Urinary bladder (tissue), 4 donors: ENCODE measurements at places on chromosomes 2 and 18. TPM values are rescaled to one million over a fixed set of nuclear protein-coding genes. Genes with fewer than 3 reads are reported as not detected.

Gene CCDC141
- 0.20 TPM for polyA plus RNA-seq

GRCh38 chr18:35506024-35506712 is 8.4 kb upstream of the INO80C start:
- no peak for DNase-seq

Gene TEKT4
- not detected for polyA plus RNA-seq

- no peak for DNase-seq
These were observed 1215.2 kb upstream of the TMEFF2 start for GRCh38 chr2:193409951-193410350.

GRCh38 chr18:44733069-44733753 is 52.5 kb downstream of the SETBP1 start:
- DNase-seq, result no peak

- DNase-seq, result no peak
These were observed 87.3 kb downstream of the INHBB start for GRCh38 chr2:120432976-120433815.

DNA sequence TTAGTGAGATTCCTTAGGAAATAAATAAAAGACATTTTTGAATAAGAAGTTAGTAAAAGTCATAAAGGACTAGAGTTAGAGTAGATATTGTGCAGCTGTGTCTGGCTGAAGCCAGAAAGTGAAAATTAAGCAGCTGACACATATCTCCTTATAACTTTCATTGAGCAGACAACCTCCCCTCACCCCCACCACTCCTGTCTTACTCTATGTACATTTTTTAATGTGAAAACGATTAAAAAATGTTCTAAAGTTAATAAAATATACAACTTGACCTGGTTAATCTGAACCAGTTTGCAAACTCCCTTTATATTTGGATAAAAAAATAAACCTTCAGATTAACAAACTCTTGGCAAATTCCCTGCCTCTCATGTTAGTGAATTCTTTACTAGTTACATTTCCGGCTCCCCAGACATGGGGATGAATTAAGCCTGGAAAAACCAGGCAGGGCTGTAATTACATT is 462.8 kb downstream of the MEIS1 start:
- peak; percentile 76 for DNase-seq

- DNase-seq, result no peak
These were observed 71.3 kb upstream of the ZNF521 start for GRCh38 chr18:25423267-25423666.

DNA sequence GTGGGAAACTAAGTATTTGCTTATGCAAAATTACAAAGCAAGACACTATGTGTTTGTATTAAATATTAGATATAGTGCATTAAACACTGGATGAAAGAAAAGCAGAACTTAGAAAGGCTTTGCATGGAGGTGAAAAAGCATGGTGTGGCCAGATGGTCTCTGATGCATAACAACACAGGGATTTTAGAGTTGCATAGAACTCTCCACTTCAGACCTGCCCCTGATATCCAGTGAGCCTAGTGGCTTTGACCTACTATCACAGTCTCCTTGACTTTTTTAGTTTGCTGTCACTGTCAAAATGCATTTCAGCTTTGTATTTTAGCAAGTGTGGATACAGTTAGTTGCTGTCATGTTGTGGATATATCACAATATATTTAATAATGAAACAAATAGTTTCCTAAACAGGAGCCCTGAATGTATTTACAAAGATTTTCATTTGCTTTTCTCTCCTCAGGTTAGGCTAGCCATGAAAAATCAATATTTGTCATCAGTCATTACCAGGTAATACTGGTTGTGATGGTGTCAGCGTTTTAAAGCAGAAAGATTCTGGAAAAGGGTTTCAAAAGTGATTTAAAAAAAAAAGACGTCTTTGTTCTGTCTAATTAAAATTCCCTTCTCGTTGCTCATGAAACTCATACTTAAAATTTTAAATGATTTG is 5.2 kb downstream of the CSRNP3 start:
- DNase-seq, result no peak

Gene LIMS4
- 2.8 TPM for polyA plus RNA-seq

DNA sequence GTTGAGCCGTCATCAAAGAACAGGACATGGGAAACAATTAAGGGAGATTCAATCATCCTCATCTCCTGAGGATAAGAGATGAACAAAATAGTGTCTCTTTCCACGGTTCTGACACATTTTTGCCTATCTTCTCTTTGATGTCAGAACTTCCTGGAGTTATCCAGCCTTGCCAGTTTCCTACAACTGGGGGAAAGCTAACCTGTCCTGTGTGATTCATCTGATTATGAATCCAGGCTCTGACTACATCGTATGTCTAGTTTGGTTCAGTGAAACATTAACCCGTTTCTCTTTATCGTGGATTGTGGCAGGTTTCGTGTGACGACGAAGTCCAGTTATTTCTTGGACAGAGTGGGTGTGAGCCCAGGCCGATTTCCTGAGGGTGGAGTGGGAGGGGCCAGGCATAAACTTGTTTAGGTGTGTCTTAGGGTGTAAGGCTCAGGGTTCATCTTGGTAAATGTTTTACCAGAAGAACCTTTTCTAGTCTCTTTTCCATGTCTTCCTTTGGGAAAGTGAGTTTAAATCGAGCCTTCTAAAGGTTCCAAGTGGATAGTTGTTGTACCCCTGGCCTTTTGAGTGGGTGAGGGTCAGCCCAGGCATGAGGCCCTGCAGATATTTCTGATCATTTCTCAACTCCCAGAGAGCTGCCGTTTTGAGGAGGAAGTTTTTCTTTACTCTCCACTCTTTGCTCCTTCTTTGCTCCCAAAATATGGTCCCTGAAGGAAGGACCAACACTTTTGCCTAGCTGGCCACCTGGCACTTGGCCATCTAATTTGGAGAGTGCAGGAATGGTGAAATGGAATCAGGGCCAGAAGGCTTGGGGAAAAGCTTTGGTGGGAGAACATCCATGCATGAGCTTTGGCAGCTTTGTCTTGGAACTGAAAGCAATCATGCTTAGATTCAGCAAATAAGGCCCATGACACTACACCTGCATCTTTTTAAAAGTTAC is 50.4 kb upstream of the FZD5 start:
- DNase-seq, result no peak

Gene SERPINB7
- polyA plus RNA-seq, result not detected

DNA sequence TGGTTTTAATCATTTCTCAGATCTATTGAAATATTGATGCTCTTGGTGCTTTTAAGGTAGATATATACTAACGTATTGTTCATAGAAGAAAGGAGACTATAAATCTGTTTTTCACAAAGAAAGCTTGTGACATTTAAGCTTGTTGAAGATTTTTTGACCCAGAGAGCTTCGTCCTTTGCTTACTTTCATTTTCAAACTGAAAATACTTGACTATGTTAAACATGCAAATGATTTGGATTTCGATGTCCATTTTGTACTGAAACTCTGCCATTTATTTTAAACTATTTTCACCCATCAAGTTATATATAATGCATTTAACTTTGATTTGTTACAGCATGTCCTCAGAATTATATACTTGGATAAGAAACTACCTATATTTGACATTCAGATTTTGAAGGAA is 85.2 kb downstream of the SLC4A10 start:
- DNase-seq, result no peak

DNA sequence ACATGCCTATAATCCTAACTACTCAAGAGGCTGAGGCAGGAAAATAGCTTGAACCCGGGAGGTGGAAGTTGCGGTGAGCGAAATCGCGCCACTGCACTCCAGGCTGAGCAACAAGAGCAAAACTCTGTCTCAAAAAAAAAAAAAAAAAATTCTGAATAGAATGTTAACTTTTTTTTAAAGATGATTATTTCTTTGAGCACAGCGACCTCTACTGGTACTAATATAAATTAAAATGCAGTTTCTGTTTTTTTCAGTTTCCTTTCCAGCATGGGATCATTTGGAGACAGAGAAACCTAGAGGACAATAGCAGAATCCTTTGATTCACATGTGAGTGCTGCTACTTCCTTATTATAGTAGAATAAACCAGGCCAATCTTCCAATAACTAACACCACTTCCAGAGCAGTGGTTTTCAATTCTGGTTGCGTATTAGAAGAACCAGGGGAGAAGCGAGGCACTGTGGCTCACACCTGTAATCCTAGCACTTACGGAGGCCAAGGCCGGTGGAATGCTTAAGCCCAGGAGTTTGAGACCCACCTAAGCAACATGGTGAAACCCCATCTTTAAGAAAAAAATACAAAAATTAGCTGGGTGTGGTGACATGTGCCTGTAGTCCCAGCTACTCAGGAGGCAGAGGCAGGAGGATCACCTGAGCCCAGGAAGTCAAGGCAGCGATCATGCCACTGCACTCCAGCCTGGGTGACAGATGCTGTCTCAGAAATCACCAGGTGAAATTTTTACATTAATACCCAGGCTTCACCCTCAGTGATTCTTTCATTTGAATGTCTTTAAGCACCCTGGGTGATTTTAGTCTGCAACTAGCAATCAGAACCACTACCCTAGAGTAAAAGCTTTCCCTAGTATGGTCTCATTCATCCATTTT is 10.1 kb downstream of the SRSF7 start:
- no peak for DNase-seq

- DNase-seq, result no peak
These were observed 41.0 kb downstream of the LPIN2 start for GRCh38 chr18:2971741-2972552.

- no peak for DNase-seq
These were observed 11.1 kb upstream of the LOXHD1 start for GRCh38 chr18:46668135-46668534.

Gene KIF3C
- 6.9 TPM for polyA plus RNA-seq

Gene LYG2
- not detected for polyA plus RNA-seq

DNA sequence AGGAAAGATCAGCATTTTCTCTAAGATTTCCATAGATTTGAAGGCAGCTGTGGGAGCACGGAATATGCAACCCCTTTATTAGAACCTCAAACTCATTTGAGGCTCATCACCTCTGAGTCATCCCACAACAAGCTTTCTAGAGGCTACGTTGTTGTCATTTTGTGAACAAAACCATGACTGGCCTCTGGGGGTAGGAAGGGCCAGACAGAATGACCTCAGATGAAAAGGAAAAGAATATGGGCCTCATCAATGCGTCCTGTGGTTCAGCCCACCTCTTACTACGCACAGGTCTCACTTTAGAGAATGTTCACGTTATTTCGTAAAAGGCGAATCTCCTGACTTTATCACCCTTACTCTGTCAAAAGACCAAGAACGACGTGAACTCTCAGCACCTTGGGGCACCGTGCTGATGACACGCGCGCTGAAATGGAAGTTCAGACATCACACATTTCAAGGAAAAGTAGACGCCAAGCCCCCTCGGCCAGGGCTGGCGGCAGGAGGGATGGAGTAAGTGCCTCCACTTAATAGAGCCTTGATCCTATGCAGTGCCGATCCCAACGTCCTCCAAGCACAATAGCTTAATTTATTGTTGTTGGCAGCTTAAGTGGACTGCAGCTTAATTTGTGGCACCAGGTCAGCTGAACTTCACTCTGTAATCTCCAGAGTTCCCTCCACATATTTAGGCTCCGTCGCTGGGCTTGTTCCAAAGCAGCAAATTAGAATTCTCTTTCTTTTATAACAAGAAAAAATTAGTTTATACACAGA is 208.3 kb downstream of the EIPR1 start:
- no peak for DNase-seq

GRCh38 chr2:176917-177316 is 86.9 kb downstream of the SH3YL1 start:
- DNase-seq, result no peak

GRCh38 chr2:159262226-159262625 is 24.3 kb downstream of the WDSUB1 start:
- no peak for DNase-seq

DNA sequence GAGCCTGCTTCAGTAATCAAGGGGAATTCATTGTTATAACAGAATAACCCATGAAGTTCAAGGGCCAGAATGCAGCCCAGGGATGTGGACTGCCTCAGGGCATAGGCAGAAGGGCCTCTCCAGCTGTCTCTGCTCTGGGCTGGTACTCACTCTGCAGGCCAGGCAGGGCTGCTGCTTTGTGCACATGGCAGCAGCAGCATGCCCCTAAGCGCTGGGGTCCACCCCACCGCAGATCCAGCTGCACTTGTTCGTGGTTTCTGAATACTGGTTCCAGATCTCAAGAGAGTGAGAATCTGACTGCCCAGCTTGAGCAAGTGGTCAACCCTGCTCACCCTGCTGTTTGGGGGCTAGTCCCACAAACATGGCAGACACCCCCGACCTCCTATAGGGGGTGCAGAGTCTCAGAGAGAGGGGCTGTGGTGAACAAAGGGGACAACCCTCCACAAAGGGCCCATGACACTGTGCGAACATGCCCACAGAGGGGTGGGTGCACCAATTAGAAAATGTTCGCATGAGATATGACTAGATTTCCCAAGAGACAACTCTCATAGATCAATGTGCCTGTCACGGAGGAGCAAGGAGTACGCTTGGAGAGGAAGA is 87.3 kb downstream of the ACTR3 start:
- DNase-seq, result no peak

DNA sequence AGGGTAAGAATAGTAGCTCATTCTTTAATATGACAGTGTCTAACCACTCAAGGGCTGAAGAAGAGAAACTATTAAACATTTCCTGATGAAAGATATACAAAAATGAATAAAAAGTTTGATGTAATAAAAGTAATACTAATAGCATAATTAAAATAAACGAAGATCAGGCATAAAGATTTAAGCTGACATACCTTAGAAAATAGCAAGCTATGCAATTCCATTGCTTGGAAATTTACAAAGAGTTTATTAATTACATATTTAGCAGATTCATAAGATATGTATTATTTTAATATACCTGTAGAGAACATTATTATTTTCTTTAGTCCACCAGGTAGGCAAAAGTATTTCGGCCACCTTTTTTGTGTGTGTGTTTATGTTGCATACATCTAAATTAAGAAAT is 229.4 kb downstream of the GCA start:
- no peak for DNase-seq

Gene LYG1
- 1.5 TPM for polyA plus RNA-seq

Gene MRPS5
- 49.3 TPM for polyA plus RNA-seq

- DNase-seq, result no peak
These were observed 528.2 kb upstream of the FANCL start for GRCh38 chr2:58769111-58769863.

Gene ASPRV1
- polyA plus RNA-seq, result 1.9 TPM

- DNase-seq, result no peak
These were observed 68.3 kb downstream of the RIF1 start for GRCh38 chr2:151478011-151478410.

Gene ARHGAP15
- polyA plus RNA-seq, result 3.9 TPM

- no peak for DNase-seq
These were observed 463 bp downstream of the PPP1CB start for GRCh38 chr2:28751956-28752630.

DNA sequence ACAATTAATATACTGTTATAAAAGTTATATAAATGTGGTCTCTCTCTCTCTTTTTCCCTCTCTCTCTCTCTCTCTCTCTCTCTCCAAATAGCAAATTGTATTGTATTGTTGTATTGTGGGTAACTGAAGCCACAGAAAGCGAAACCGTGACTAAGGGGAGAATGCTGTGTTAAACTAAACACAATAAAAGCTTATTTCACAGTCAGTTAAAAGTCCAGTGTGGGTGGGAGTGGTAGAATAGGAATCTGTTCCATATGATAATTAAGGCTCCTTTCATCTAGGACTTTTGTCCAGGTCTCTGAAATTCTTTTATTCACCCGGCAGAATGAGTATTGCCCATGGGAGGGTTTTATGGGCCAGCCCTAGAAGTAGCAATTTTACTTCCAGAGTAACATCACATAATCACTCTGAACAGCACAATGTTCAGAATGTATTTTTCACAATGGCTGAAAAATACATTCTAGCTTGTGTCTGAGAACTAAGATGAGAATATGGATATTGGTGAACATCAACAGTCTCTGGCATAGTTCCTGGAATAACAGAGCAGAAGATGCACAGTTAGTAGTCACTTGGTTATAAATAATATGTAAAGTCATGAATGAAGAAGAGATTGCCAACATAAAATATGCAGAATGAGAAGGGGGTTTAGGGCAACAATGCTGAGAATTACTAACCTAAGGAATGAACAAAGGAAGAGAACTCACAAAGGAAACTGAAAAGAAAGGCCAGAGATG is 399.1 kb downstream of the PLCL1 start:
- no peak for DNase-seq
